ENCODE measurements at places on chromosomes 16 and 17.

DNA sequence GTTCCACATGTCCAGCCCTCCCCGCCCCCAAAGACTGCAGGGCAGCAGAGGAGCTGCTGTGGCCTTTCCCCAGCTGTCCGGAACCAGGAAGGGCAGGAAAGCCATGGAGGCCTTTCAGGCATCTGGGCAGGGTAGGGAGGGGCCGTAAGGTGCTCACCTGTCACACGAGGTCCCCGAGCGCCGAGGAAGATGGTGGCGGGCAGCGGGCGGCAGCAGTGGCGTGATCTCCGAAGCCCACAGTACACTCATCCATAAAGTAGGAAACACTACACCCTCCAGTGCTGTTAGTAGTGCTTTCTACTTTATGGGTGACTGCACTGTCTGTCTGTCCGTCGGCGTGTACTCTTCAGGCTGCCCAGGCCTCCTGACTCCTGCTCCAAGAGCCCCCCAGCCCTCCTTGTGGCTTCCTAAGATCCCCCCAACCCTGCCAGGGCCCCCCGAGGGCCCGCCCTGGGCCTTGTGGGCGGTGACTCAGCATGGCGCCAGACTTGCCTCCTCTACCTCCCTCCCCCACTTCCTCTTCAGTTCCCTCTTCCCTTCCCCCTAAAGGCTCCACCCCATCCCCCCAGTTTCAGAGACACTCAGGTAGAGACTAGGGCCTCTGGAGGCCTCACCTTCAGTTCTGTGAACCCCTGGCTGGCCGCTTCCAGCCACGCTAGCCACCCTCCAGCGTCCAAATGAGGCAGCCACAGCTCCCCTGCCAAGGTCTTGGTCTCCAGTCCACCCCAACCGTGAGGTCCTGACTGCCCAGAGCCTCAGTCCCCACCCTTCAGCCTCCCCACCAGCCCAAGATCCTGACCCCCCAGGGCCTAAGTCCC is 2.6 kb upstream of the TSPOAP1 start:
- no peak for DNase-seq

GRCh38 chr16:25030420-25031131 is 15.4 kb upstream of the ARHGAP17 start:
- DNase-seq = no peak

DNA sequence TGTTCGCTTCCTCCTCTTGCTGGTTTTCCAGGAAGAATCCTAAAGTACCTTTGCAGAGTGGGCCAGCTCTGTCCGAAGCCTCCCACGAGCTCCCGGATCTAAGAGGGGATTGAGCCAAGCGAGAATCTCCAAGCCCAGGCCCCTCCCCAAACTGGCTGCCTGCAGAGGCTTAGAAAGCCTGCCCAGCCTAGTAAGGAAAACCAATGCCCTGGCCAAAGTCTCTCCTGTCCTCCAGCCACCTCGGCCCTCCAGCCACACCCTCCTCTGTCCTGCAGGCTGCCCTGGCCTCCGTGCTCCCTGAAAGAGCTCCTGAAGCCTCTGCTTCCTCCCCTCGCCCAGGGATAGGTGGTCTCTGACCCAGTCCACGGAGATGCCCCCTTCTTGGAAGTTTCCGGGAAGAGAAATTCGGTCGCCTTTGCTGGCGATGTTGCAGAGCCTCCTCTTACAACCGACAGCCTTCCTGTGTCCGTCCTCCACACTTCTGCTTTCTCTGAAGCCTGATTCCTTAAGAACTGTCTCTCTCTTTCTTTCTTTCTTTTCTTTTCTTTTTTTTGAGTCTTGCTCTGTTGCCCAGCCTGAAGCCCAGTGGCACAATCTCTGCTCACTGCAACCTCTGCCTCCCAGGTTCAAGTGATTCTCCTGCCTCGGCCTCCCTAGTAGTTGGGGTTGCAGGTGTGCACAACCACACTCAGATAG is 54.9 kb upstream of the TOB1 start:
- no peak for DNase-seq

DNA sequence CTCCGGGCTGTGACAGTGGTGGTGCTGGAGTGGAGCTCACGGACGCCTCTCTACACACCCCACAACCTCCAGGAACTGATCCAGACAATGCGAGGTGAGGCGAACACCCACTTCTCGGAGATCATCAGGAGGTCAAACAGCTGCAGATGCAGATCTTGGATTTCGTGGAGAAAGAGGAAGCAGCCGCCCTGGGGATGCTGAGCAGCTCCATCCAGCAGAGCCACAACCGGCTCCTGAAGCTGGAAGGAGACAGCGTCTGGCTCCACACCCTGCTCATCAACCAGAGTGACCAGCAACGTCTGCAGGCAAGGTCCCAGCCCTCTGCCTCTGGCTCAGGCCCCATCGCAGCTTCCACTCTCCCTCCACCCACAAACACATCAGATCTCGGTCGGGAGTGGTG is 13.2 kb upstream of the SLC16A5 start:
- no peak for DNase-seq

- no peak for DNase-seq
These were observed 6.1 kb downstream of the SLC35G3 start for GRCh38 chr17:35188111-35188510.

DNA sequence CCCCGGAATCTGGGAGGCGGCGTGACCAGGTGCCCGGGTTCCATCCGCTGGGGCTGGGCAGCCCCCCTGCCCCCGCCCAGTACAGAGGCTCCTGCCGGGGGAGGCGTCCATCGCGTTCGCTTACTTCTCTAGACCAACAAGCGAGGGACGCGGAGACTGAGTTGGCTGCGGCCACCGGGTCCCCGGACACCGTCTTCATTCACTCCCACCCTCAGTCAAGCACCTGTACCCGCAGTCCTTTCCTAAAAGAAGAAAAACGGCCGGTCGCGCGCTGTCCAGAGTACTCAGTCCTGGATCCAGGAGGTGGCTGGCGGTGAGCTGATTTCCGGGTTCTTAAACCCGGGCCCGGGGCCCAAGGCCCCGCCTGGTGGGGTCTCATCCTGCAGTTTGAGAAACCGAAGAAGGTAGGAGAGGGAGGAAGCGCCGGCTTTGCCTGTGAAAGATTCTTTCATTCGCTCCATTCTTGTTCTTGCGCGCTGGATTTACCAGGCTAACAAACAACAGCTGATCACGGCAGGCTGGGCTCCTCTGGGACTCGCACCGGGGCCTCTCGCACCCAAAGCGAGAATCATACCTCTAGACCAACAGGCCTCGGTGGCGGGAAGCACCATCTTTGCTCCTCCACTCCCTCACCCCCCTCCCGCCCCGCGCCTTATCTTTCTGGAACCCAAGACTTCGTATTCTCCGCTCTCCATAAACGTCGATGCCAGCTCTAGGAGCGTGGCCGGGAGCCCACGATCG is 17.4 kb upstream of the OR1F1 start:
- DNase-seq = no peak

DNA sequence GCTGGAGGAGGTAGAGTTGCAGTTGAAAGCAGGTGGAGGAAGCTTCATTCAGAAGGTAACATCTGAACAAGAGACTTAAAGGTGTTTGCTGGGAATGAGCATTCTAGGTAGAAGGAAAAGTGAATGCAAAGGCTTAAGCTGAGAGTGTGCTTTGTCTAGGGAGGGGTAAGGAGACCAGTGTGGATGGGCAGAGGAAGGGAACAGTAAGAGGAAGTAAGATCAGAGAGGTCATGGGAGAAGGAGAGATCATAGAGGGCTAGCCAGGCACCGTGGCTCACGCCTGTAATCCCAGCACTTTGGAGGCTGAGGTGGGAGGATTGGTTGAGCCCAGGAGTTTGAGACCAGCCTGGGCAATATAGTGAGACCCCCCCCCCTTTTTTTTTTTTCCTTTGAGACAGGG is 3.3 kb downstream of the STX4 start:
- no peak for DNase-seq

DNA sequence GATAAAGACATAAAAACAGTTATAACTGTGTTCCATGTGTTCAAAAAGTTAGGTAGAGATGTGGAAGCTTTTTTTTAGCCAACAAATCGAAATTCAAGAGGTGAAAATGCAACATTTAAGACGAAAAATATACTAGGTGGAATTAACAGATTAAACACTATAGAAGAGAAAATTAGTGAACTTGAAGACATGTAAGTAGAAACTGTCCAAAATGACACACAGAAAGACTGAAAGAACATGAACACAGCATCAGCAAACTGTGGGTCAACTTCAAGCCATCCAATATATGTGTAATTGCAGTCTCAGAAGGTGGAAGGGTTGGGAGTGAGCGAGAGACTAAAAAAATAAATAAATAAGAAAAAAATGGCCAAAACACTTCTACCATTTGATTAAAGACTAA is 9.3 kb downstream of the FAM83G start:
- DNase-seq = no peak

DNA sequence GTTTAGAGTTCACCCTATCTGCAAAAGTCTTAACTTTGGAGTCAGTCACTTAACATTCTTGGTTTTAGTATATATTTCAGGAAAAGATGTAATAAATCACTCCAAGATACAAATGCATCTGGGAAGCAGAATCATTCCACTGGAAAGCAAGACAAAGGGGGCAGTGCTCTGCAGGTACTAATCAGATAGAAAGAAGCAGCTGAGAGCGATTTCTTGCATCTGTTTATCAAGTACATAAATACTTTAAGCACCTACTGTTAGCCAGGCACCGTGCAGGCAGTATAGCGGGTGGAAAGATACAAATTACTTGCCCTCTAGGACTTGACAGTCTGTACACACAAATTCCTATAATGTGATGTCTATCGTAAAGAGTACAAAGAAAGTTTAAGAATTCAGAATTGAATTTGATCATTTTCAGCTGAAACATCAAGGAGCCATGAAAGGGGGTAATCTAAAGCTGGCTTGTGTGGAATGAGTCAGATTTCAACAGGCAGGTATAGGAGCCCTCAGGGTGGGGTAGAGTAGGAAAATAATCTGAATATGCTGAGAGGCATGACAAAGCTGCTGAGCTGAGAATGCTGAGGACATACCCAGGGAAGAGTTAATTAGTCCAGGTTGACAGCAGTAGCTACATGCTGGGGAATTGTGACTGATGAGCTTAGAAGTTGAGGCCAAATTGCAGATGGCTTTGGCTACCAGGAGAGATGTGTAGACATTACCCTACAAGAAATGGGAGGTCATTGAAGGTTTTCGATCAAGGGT is 110.2 kb downstream of the CA10 start:
- DNase-seq = no peak

DNA sequence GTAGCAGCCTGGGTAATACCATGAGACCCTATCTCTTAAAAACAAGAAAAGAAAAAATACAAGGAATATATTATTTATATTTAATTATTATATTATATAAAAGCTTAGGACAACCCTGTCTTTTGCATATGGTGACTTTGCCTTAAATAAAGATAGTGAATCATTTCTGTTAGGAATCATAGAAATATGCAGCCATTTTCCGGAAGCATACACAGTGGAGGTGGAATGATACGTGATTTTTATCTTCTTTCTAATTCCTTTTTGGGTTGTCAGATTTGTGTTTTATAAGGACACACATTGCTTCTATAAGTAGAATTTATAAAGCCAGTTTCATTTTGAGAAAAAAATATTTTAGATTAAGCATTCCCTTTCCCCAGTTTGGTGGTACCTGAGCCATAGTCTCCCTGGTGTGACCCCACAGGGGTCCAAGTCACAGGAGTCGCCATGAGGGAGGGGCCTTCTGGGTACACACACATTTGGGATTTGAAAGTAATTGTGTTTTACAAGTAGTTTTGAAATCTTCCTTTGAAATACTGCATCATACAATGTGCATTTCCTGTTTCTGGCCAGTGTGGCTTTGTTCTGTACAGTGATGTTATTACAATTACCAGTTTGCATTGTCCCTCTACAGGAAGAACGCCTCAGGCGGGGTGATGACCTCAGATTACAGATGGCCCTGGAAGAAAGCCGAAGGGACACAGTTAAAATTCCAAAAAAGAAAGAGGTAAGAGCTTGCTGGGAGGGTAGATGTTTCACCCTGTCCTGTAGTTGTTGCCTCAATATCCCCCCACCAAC is 50.9 kb downstream of the B9D1 start:
- no peak for DNase-seq

- no peak for DNase-seq
These were observed 50.0 kb downstream of the CBFA2T3 start for GRCh38 chr16:88927010-88927409.

DNA sequence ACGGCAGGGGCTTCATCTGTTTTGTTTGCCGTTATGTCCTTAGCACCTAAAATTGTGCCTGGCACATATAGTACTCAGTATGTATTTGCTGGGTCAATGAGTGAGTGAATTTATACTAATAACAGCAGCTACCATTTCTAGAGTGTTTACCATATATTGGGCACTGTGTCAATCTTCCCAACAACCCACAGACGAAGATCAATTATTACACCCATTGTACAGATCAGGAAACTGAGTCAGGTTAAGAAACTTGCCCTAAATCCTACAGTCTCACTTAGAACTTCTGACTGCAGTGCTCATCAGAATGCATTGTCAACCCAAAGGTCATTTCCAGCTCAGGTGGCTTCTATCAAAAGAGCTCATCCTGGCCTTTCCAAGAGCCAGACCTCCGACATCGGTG is 44.5 kb upstream of the MEOX1 start:
- DNase-seq = no peak

DNA sequence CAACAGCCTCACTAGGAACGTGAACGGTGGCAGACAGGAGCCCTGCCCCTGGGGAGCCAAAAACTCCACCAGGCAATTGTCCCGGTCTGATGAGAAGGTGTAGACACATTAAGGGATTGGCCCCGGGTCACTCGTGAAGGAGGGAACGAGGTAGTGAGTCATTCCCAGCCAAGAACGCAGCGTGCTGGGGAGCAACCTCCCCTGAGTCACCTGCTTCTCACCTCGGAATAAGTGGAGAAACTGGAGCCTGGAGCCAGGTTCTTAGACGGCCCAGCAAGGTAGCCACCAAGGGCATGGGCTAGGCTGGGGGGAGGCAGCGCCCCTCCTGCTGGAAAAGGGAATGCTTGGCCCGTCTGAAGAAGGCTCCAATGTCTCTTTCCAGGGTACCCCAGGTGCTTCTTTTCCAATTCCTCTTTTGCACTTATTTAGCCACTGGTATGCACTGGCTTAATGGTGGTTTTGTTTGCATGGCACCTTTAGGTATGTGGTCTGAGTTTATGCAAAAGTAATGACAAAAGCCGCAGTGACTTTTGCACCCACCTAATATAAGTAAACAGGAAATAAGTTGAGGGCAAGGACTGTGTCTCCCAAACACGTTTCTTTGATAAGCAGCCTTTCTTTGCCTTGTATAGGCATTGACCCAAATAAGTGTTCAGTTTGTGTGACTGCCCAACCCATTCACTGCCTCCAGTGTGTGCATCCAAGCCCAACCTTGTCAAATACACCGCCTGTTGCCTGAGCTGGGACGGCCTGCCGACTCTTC is 1.8 kb upstream of the HELZ start:
- DNase-seq = peak; percentile 70

DNA sequence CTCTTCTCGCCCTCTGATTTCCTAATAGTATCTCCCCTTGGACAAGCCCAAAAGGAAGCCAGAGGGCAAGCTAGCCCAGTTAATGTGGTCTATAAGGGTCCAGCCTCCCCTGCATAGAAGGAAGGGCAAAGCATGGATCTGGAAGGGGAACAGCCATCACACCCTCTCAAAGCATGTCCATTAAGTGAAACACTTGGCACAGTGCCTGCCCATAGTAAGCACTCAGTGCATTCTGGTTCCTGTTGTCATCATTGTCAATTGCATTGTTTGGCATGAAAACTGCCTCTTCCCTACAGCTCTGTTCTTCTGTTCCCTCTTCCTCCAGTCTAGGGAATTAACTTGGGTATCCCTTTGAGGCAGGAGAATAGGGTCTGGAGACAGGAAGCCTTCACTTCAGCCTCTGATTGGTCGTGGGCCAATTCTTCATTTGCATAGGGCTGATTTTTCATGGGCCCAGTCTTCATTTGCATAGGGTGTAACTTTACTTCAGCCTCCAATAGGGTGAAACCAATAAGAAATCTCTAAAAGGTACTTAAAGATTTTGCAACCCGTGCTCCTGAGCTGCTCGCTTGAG is 81.4 kb downstream of the C17orf67 start:
- no peak for DNase-seq

GRCh38 chr17:13085578-13085977 is 67.8 kb upstream of the ELAC2 start:
- DNase-seq = no peak
